ENCODE measurements at places on chromosomes 3 and 15.
A peak's percentile ranks its signal among the peaks of the same experiment; 100 is the strongest.

DNA sequence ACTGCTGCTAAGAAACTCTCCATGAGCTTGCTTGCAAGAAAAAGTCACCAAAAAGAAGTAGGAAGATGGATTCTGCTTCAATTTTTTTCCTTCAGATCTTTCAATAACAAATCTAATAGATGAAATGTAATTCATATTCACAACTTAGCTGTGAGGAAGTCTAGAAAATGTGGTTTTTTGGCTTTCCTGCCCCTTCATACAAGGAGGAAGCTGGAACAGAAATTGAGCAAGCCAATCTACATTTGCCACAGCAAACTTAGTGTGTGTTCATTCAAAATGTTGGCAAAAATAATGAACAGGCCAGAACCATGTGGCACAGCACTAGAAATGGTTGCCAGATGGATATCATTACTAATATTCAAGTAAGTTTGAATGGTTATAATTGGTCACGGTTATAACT, 93.2 kb upstream of the NEDD4 start:
- no peak for DNase-seq

DNA sequence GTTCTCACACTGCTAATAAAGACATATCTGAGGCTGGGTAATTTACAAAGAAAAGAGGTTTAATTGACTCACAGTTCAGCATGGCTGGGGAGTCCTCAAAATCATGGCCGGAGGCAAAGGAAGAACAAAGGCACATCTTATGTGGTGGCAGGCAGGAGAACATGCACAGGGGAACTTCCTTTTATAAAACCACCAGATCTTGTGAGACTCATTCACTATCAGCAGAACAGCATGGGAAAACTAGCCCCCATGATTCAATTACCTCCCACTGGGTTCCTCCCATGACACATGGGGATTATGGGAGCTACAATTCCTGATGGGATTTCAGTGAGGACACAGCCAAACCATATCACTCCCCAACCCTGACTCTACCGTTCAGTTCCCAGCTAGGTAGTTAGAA, 59.7 kb upstream of the MINAR1 start:
- no peak for DNase-seq

DNA sequence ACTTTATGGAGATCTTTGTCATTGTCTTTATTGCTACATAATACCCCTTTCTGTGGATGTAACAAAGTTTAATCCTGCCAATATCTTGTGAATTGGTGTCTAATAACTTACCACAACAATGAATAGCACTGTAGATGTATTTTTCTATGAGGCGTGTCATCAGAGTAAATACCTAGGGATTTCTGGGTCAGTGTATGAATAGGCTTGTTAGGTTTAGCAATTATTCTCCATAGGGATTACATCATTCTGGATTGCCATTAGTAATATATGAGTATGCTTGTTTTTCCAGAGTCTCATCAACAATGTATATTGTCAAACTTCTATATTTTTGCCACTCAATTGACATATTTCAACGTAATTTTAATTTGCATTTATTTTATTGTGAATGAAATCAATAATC, 67.9 kb downstream of the UNC13C start:
- no peak for DNase-seq

- peak; percentile 18 for DNase-seq
Measured at GRCh38 chr3:20930034-20930433, 744.0 kb upstream of the SGO1 start.

DNA sequence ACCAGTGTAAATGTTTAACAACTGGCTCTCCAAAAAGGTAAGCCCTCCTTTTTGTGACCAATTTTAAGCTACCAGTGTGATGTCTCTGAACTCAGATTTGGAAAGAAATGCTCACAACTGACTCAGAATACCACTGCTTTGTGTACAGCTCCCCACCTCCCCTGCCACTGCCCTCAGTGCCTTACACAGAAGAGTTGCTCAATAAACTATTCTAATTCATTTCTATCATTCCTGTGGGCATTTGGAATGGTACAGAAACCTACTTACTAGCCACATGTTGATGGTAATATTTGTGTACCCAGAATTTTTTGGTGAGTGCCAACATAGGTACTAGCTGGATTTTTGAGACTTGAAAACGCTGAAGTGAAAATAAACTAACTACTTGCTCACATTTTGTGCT, 16.0 kb downstream of the LRRN1 start:
- DNase-seq = no peak

DNA sequence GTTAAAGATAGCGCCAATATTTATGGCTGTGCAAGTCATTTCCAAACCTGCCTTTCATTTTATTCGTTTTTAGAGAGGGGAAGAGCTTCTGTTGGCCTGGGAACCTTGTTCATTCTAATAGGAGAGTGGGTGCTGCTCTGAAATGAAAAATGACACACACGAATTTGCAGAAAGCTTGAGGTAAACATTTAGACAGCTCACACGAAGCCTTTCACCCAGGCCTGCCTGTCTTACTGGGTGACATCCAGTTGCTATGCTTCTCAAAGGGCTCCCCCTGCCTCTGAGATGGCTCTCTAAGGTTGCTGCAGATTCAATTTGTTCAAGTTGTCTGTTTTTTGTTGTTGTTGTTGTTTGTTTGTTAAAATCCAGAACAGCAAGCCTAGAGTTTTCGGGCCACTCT, 18.2 kb downstream of the PEX5L start:
- DNase-seq = no peak

DNA sequence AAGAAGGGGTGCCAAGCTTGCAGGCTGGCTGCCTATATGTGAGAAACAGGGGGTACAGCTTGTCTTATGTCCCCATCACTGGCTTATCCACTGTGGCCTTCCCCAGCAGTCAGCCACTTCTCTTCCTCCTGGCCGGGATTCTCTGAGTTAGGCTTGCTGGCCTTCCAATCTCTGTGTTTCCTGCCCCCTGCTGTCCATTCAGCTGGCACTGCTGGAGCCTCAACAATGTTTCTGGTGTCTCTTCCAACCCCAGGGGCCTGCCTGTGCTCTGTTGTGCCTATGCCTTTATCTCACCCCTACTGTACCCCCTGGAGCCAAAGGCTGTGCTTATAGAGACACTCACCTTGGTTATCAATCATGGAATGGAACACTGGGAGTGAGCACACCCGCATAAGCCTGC, 36.5 kb downstream of the ANAPC13 start:
- peak; percentile 56 for DNase-seq

GRCh38 chr3:57257678-57258077, 30.1 kb downstream of the APPL1 start:
- DNase-seq = no peak

DNA sequence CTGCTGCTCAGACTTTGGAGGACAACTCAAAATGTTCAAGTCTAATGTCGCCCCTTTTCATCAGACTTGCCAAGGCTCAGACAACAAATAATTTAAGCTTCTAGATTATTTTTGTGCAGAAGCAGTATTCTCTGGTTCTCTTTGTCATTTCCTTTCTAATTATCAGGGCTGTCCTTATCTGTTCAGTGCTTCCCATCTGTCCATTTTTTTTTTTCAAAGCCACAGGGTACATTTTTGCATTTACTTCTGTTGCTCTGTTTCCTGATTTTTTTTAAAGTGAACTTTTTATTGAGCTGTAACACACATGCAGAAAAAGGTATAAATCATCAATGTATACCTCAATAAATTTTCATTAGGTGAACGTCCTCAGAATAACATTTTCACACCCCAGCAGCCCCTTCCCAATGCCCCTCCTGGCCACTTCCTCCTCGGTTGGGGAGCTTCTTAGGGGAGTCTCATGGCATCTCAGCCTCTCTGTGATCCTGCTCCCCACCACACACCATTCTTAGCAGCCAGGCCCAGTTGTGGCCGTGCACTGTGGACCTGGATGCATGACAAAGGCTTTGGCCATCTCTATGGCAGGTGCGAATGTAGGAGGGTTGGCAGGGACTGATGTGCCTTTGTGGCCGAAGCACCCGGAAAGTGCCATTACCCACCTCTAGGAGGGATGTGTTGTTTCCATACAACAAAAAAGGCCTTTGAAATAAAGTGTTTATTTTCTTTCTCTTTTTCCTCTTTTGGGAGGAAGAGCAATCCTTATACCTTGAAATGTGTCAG, 303.5 kb upstream of the LRRFIP2 start:
- DNase-seq = no peak

GRCh38 chr3:100871306-100871705, 121.9 kb downstream of the ABI3BP start:
- DNase-seq = no peak

GRCh38 chr15:48696627-48697312, 51.3 kb upstream of the FBN1 start:
- DNase-seq = peak; percentile 70

DNA sequence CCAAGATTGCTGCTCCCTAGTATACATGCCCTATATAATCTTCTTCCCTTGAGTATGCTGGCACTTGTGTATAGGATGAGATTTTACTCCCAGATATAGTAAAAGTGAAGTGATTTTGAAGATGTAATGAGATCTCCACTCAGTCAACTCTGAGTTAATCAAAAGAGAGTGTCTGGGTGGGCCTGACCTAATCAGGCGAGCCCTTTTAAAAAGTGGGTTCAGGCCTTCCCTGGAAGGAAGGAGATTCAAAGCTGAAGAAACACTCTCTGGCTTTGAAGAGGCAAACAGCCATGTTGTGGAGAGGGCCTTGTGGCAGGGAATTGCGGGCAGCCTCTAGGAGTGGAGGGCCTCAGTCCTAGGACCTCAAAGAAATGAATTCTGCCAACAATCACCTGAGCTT, 5.5 kb upstream of the STARD5 start:
- no peak for DNase-seq

DNA sequence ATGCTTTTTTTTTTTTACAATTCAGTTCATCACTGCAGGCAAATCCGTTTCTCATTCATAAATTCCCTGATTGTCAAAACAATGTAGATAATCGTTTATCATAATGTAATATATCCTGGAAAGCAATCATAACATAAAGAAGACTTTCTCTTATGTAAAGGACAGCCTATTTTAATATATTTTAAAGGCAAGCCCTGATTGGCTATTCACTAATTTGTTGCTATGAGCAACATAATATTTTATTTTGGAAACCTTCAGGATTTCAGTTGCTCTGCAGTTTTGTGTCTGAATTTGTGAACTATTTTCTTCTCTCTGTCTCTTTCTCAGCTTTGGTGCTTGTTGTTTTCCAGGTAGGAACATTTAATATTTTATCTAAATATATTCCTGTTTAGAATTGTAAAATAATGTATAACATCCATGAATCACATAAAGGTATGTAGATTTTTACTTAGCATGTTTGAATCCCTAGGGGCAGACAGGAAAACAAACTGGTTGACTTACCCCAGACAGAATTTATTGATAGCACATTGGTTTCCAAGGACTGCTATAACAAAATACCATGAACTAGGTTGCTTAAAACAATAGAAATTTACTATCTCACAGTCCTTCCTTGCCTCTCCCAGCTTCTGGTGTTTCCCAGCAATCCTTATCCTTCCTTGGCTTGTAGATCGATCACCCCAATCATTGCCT, 253.5 kb downstream of the CDIN1 start:
- peak; percentile 52 for DNase-seq

DNA sequence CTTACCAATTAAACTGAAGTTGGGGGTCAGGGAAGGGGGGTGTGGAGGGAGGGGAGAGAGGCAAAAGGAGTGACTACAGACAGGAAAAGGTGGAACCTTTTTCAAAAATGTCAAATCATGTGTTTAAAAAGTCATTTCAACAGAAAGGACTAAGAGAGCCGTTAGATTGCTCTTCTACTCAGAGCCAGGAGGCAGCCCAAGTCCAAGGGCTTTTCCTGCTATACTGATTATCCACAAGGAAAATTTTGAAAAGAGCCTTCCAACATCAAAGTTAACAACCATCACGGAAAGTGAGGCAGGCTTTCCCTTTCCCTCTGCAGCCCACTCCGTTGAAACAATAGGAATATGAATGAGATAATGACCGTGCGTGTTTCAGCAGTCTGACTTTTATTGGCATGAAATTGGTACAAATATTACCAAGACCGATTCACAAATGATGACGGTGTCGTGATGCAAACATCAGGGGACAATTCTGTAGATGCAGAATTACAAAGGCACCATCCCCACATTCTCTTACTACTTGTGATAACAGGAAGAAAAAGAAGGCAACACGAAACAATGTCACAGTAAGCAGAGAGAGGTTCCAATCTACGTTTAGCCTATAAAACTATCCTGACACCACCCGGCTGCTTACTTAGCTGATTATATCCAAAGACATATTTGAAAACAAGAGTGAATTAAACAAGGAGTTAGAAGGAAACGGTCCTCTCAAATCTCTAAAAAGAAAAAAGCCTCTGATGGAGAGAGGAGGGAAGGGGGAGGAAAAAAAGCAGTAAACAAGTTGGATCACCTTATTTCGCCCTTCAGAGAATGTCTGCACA, 453.7 kb downstream of the FOXP1 start:
- peak; percentile 53 for DNase-seq

DNA sequence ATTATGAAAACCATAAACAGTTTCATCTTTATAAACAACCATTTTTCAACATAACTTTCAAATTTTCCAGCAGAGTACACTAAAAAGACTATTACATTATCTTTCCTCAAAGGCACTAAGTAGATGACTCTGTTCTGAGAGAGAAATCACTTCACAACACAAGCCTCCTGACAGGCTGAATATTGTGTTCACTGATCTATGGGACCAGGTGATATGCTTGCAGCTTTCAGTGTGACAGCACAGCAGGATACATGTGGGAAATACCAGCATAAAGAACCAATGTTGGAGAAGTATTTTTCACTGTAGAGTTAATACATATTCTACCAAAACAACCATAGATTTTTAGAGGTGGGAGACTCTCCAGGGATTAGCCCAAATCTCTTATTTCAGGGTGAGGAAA, 350.6 kb downstream of the PLCL2 start:
- DNase-seq = no peak

- DNase-seq = peak; percentile 91
Measured at GRCh38 chr3:66394753-66395249, 106.0 kb downstream of the LRIG1 start.

DNA sequence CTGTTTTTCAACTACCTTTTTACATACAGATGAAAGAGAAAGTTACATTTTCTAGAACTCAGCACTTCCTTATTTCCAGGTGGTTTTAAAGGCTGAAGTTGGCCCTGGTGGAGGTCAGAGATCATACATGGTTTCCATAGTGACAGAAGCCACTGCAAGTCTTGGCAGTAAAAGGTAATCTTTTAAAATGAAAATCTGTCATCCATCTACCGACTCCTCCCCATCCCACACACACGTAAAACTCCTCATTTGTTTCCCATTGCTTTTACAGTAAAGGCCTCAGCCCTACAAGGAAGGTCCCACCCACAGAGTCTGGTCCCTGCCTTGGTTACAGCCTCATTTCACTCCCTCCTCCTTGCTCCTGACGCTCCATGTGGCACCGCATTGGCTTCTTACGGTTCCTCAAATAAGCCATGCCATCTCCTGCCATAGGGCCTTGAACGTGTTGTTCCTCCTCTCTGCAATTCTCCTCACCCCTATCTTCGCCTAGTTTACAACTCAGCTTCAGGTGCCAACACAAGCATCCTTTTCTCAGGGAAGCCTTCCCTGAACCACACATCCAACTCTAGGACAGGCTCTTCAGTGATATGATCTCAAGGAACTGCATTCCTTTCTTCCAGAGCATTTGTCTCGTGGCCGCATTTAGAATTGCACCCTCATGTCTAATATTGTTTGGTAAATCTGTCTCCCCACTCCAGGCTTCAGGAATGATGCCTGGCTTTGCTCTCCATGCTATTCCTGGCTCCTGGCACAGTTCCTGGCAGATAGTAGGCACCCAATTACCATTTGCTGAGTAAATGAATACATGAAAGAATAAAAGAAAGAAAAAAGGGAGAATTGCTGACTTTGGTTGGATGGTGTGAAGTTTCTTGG, 2.6 kb downstream of the CYP19A1 start:
- DNase-seq = no peak

All from fibroblast of skin of back (primary cell).